ENCODE measurements at places on chromosomes 7 and 10.

- no peak for DNase-seq
These were observed 4.3 kb upstream of the GIMAP5 start for GRCh38 chr7:150732786-150733481.

- DNase-seq = no peak
These were observed 231.8 kb downstream of the WDR37 start for GRCh38 chr10:1287971-1288401.

DNA sequence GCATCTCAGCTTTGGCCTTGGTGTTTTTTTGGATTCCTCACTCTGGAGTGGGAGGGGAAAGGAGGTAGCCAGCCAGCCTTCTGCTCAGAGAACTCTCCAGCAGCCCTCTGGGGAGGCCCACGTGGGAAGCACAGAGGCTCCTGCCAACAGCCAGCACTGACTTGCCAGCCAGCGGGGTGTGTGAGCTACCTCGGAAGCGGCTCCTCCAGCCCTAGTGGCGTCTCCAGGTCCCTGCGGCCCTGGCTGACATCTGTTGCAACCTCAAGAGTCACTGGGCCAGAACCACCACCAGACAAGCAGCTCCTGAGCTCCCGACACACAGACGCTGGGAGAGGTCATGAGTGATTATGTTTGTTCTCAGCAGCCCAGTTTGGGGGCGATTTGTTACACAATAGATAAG lies 180.2 kb upstream of the FZD8 start:
- peak; percentile 60 for DNase-seq

DNA sequence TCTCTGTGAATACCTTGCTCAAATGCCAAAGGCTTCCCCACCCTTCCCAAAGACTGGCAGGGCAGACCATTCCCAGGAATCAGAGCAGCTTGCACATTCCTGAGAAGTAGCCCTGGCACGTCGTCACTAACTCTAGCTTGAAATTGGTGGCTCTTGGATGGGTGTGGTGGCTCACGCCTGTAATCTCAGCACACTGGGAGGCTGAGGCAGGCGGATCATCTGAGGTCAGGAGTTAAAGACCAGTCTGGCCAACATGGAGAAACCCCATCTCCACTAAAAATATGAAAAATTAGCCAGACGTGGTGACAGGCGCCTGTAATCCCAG lies 108.2 kb upstream of the MPP7 start:
- no peak for DNase-seq

DNA sequence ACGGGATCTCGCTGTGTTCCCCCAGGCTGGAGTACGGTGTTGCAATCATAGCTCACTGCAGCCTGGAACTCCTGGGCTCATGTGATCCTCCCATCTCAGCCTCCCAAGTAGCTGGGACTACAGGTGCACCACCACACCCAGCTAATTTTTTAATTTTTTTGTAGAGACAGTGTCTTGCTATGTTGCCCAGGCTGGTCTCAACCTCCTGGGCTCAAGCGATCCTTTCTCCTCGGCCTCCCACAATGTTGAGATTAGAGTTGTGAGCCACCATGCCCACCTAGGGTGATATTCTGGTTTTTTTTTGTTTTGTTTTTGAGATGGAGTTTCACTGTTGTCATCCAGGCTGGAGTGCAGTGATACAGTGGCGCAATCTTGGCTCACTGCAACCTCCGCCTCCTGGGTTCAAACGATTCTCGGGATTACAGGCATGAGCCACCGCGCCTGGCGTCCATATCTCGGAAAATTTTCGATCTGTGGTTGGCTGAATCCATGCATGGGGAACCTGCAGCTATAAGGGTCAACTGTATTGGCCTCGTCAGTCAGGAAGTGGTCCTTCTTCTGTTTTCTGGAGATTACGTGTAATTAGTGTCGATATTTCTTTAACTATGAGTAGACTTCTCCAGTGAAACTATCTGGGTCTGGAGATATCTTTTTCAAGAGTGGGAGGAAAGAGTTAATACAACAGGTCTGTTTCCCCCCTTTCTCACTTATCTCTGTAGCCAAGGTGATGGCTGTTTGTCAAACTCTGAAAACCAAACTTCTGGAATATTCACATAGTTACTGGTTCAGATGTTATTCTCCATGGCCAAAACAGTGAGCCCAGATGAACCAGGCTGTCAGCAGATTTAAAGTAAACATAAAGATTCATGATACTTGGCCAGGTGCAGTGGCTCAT lies 21.0 kb upstream of the FIS1 start:
- DNase-seq = no peak

DNA sequence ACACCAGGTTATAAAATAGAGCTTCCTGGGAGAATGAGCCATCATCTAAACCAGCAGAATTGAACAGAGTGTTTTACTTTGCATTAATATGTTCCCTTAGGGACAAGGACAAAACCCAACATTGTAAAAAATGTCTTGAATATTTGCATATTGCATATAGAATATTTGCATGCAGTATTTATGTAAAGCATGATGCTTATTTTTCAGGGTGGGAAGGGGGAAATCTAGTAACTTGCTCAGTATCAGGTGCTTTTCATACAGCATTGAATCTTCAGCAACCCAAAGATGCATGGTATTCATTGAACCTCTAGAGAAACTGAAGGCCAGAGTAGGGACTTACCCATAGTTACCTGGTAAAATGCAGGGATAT lies 409.2 kb upstream of the ZMIZ1 start:
- DNase-seq = no peak

GRCh38 chr10:36608866-36609265 lies 516.5 kb upstream of the ANKRD30A start:
- peak; percentile 12 for DNase-seq

GRCh38 chr7:130956417-130957136 lies 222.6 kb upstream of the KLF14 start:
- DNase-seq = peak; percentile 75

- peak; percentile 53 for DNase-seq
These were observed 107.7 kb upstream of the BTBD16 start for GRCh38 chr10:122163174-122164022.

DNA sequence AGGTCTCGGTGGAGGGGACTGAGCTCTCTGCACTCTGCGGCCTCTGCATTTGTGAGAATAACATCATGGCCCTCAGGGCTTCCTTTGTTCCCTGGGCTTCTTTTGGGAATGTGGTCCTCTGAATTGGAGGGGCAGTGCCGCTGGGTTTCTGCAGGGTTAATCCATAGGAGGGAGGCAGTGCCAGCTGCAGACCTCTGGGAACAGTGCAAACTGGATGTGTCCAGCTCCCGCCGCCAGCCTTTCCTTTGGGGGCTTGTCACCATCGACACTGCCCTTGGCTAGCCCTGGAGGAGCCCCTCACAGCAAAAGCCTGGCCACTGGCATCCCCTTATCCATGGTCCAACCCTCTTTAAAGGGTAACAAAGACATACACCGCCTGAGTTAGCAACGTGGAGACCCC lies 174.0 kb downstream of the WDR37 start:
- DNase-seq = no peak

DNA sequence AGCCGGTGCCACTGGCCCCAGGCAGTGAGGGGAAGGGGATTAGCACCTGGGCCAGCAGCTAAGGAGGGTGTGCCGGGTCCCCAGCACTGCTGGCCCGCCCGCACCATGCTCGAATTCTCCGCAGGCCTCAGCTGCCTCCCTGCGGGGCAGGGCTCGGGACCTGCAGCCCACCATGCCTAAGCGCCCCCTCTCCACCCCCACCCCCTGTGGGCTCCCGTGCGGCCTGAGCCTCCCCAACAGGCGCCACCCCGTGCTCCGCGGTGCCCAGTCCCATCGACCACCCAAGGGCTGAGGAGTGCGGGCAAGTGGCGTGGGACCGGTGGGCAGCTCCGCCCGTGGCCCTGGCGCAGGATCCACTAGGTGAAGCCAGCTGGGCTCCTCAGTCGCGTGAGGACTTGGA lies 144.8 kb upstream of the CDCA7L start:
- no peak for DNase-seq

DNA sequence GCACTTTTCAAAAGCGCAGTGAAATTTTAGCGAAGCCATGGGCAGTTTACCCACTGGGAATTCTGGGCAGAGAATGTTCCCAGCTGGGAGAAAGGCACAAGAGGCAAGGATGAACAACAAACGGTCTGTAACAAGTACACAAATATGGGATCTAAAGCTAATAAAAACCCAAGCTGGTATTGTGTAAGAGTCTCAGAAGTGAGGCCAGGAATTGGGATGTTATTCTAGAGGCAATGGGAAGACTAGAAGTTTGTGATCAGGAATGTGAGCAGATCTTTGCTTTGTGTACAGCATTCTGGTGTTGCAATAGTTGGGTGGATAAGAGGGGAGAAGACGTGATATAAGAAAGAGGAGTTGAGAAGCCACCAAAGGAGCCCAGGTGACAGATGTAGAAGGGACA lies 15.0 kb downstream of the FZD9 start:
- no peak for DNase-seq

- no peak for DNase-seq
These were observed 8.6 kb downstream of the PNLIPRP2 start for GRCh38 chr10:116629340-116629739.

GRCh38 chr7:84837405-84837804 lies 349.5 kb downstream of the SEMA3D start:
- DNase-seq = peak; percentile 52

DNA sequence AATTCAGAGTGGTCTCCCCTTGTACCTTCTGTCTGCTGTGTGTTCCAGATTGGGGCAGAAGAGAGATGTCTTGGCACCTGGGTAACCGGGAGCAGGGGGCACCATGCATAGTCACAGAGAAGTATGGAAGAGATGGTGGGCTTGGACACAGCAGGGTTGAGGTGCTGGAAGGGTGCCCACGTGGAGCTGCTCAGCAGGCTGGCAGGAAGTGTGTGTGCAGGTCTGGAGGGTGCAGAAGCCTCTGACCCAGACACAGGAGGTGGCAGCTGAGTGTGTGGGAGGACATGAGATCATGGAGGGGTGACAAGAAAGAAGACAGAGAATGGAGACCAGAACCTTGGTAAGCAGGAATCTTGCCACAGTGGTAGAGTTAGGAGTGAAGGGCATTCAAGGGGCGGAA lies 42.3 kb upstream of the DUSP5 start:
- DNase-seq = no peak

DNA sequence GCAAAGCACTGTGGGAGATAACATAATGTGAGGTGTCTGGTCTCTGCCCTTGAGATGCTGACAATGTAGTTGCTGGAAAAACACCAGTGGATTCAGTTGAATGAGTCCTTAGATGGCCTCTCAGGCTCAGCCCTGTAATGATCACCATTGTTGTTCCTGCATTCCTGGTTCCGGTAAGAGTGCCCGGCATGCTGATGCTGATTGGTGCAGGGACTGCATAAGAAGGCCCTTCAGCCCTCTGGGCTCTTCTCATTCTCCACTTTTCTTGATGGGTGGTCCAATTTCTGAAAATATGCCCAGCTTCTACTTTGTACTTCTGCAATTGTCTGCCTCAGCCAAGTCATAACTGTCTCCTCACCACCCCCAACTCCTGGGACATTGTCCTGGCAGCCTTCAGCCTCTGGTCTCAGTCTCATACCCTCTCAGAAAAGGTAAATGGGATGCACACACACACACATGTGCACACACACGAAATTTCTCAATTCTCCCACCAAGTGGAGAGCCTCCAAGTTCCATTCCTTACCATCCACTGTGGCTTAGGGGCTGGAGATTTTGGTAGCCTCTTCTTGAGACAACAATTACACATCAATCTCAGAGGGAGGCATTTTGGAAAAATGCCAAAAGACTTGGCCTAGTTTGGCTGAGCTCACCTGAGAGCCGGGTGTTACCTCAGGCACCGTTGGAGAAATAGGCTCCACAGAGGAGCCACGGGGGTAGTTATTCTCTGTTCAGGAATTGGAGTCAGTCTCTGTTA lies 314.9 kb downstream of the RPS24 start:
- DNase-seq = no peak

- DNase-seq = no peak
These were observed 710.1 kb upstream of the KCND2 start for GRCh38 chr7:119562839-119563238.

- DNase-seq = no peak
These were observed 10.8 kb downstream of the SYCE1 start for GRCh38 chr10:133554600-133554999.

DNA sequence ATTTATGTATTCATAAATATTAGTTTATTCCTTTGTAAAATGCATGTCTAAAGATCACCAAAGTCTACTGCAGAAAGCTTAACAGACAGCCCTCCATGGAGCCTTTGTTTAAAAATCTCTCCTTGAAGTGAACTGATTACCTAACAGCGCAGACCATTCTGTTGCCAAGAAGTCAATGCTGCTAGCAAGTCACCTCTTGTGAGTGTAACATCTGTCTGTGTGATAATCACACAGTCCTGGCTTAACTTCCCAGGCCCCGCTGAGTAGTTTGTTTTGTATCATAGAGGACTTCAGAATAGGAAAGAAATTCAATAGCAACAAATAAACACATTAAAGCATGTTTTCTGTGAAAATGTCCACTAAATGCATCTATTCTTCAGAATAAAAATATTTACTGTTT lies 435.3 kb upstream of the IGFBP3 start:
- DNase-seq = no peak

- DNase-seq = no peak
These were observed 61.9 kb downstream of the TEX36 start for GRCh38 chr10:125621052-125621451.

GRCh38 chr10:35412003-35412723 lies 75.9 kb downstream of the CCNY start:
- peak; percentile 38 for DNase-seq

DNA sequence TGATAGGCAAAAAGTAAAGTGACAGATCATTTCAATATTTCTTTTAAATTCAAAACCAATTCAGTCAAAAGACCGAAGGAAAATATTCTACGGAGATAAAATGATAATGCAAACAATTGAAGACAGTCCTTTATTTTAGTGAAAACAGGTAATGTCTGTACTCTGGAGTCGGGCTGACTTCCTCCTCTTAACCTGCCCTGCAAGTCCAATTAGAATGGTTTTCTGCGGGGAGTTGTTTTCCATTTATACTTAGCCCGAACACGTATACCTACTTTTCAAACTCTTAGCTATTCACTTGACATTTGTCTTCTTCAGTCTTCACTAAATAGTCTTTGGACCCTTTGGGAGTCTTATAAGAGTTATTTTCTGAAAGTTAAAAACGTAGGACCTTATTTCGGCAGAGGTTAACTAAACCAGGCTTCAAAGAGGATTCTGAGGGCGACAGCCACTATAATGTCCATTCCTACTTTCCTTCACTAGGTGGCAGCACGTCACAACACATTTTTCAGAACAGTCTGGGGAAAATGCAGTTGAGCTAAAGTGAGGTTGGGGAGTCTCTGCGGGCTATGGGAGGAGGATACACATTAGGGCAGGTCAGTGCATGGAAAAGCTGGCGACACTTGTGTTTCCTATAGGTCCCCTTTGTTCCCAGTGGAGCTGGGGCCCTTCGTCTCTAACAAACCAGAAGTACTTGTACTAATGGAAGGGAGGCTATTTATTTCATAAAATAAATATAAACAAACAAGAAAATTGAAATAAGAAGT lies 472.0 kb downstream of the KCNMA1 start:
- DNase-seq = peak; percentile 75
